ENCODE measurements at places on chromosomes 4 and X.
A peak's percentile ranks its signal among the peaks of the same experiment; 100 is the strongest.

GRCh38 chrX:68912113-68912512 lies 83.3 kb downstream of the EFNB1 start:
- H3K4me3 ChIP-seq: no peak overlapping the region
- no peak for DNase-seq
- no peak overlapping the region for H3K27ac ChIP-seq

DNA sequence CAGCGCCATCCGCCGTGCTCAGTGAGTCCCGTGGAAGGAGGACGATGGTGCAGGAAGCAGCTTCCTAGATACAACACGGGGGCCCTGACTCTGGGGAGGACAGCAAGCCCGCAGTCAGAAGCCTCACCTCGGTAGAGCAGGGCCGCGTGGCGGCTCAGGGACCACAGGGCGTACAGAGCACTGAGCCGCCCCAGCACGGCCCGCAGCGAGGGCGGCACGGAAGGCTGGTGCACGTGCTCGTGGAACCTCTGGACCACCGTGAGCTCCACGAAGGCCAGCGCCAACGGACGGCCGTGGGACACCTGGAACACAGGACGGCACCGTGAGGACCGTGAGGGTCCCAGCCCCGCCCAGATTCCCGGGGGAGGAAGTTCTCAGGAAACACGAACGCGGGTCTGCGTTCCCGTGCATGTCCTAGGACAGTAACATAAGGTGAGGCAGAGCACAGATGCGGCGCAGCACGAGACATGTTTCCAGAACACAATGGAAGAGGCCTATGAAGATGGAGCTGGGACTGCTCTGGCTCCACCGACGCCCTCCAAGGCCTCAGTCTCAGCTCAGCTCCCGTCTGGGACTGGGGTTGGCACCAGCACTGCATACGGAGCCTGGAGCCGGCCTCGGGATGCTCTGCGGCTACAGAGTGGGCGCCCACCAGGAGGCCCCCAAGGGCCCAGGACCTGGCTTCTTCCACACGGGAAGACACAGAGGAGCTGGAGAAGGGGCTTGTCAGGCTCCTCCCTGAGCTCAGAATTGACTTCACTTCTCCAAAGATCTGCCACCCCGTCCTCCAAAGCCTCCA lies 65.5 kb downstream of the ACOX3 start:
- H3K4me3 ChIP-seq: no peak overlapping the region
- no peaks in the 10 kb centered on the region for H3K36me3 ChIP-seq
- no peaks in the 10 kb centered on the region for H3K27me3 ChIP-seq
- no peak overlapping the region for H3K27ac ChIP-seq

DNA sequence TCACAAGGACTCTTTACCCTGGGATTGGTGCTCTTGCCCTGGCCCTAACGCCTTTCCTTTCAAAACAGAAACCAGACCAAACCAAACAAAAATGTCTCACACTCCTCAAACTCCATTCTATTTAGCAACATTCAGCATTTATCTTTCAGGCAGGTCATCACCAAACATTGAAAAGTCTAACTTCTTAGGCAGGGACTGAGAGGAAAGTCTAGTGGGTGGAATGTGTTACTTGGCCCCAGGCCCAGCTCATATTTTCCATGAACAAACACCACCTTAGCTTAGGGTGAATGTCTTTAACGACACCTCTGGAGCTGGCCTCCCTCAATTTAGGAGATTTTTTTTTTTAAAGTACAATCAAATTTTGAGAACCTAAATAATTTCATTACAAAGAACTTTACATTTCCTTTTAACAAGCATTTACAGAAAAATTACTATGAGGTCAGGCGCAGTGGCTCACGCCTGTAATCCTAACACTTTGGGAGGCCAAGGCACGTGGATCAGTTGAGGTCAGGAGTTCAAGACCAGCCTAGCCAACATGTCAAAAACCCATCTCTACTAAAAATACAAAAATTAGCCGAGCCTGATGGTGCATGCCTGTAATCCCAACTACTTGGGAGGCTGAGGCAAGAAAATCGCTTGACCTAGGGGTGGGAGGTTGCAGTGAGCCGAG lies 10.2 kb upstream of the N4BP2 start:
- H3K36me3 ChIP-seq: no peaks in the 10 kb centered on the region
- H3K4me3 ChIP-seq: no peak overlapping the region

GRCh38 chr4:7635445-7636239 lies 200.9 kb upstream of the PSAPL1 start:
- H3K4me1 ChIP-seq: no peaks in the 10 kb centered on the region
- peaks cover 18% of the 10 kb centered on the region for H3K27me3 ChIP-seq
- no peak for DNase-seq
- H3K36me3 ChIP-seq: no peaks in the 10 kb centered on the region
- H3K4me3 ChIP-seq: no peak overlapping the region
- H3K27ac ChIP-seq: no peak overlapping the region

- no peaks in the 10 kb centered on the region for H3K4me1 ChIP-seq
- no peak overlapping the region for H3K27ac ChIP-seq
- no peaks in the 10 kb centered on the region for H3K36me3 ChIP-seq
- no peaks in the 10 kb centered on the region for H3K27me3 ChIP-seq
Observed at GRCh38 chr4:24589448-24589847, 5.1 kb upstream of the DHX15 start.

- H3K4me1 ChIP-seq: no peaks in the 10 kb centered on the region
- no peaks in the 10 kb centered on the region for H3K27me3 ChIP-seq
- peak overlapping the region; percentile 65 for H3K4me3 ChIP-seq
- DNase-seq: peak; percentile 51
Observed at GRCh38 chr4:20252656-20253282, 1.1 kb downstream of the SLIT2 start.

DNA sequence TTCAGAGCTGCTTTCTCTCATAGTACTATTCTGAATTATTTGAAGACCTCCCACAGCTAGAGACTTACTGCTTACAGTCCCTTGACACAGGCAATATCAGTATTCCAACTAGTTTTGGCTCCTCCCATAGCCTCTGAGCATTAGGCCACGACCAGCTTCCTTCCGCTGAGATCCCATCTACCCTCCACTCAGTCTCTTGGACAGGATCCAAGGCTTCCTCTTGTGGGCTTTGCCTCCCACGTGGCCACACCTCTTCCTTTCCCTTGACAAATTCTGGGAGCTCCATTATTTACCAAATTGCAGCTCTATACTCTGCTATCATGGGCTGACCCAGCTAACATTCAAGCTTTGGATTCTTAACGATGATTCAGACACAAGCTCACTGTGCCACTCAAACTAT lies 470.4 kb upstream of the GALNT7 start:
- H3K4me3 ChIP-seq: no peak overlapping the region
- H3K27ac ChIP-seq: no peak overlapping the region
- H3K36me3 ChIP-seq: no peaks in the 10 kb centered on the region
- DNase-seq: no peak

DNA sequence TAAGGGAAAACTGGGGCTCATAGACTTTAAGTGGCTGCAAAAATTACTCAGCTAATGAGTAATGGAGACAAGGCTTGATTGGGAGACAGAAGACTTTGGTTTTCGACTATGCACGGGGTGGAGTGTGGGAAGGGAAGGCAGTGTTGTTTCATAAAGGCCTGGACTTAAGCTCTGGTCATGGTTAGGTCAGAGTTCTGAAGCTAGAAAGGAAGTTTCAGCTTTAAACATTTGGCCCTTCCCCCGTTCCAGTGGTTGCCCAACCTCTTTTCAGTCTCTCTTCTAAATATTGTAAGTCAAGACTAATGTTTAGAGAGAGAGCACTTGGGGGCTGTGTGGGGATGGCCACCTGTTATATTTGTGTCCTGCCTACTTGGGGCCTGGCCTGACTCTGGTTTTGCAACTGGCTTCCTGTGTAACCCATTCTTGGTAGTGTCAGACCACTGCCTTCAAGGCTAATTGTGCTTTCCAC lies 21.0 kb downstream of the MSN start:
- DNase-seq: no peak
- no peaks in the 10 kb centered on the region for H3K36me3 ChIP-seq
- H3K27me3 ChIP-seq: peaks cover 10% of the 10 kb centered on the region
- H3K4me3 ChIP-seq: no peak overlapping the region

Measured in breast epithelium (tissue), 4 donors.